ENCODE measurements at places on chromosomes 6 and 20. TPM values are rescaled to one million over a fixed set of nuclear protein-coding genes. Genes with fewer than 3 reads are reported as not detected.
A peak's percentile ranks its signal among the peaks of the same experiment; 100 is the strongest.

The BHLHE23 gene
- not detected for total RNA-seq

The KHDC1L gene
- total RNA-seq = not detected

The FAM209B gene
- total RNA-seq = not detected

The ABHD16B gene
- not detected for total RNA-seq

The CLPSL2 gene
- total RNA-seq = not detected

The TEAD3 gene
- 9.6 TPM for total RNA-seq

The RAMACL gene
- total RNA-seq = 2.3 TPM

The PRND gene
- not detected for total RNA-seq

The HRH3 gene
- total RNA-seq = not detected

The CPNE1 gene
- 101 TPM for total RNA-seq

GRCh38 chr20:33285861-33286495, 3.0 kb downstream of the BPIFB1 start:
- H3K4me1 ChIP-seq = no peaks in the 10 kb centered on the region
- peaks cover 4% of the 10 kb centered on the region for H3K27me3 ChIP-seq
- no peak overlapping the region for H3K4me3 ChIP-seq
- no peak for DNase-seq

DNA sequence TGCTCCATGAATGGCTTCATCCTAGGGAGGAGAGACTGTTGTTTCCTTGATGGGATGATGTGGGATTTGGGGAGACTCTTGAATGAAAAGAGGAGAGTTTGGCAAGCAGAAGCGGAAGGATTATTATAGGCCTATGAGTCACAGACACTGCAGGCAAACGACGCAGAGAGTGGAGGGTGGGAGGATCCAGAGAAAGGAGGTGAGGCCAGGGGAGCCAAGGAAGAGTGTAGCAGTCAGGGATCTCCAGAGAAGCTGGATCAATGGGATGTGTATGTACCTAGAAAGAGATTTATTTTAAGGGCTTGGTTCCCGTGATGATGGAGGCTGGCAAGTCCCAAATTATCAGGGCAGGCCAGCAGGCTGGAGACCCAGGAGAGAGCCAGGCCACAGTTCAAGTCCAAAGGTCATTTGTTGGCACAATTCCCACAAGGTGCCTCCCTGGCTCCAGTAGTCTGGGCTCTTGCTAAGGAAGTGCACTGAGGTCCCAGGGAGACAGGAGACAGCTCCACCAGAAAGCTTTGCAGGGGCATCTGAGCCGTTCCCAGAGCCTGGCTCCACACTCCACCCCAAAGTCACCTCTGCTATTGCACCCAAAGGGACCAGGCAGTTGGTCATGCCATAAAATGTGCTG, 76.0 kb downstream of the ADTRP start:
- no peak overlapping the region for H3K4me3 ChIP-seq
- H3K36me3 ChIP-seq = no peaks in the 10 kb centered on the region
- no peaks in the 10 kb centered on the region for H3K27me3 ChIP-seq

- no peak overlapping the region for H3K27ac ChIP-seq
- no peak overlapping the region for H3K4me3 ChIP-seq
- DNase-seq = no peak
- no peaks in the 10 kb centered on the region for H3K27me3 ChIP-seq
- no peaks in the 10 kb centered on the region for H3K36me3 ChIP-seq
Observed at GRCh38 chr6:151293688-151294016, 53.9 kb downstream of the AKAP12 start.

DNA sequence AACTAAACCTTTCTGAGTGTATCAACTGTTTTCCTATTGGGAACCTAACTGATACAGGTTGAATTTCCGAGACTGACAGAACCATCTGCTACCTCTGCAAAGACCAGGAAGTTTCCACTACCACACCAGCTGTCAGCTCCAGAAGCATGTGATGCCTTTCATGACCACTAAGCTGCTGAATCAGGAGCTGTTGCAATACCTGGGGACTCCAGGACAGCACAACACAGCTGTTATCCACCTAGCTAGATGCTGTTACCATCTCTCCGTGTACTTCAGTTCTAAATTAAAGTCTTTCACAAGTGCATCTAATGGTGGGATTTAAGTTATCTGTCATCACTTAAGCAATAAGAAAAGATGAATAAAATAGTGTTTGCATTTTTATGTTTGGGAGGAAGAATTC, 158.2 kb upstream of the IMPG1 start:
- no peaks in the 10 kb centered on the region for H3K27me3 ChIP-seq
- H3K36me3 ChIP-seq = no peaks in the 10 kb centered on the region
- no peak for DNase-seq
- H3K4me1 ChIP-seq = no peaks in the 10 kb centered on the region
- H3K4me3 ChIP-seq = no peak overlapping the region
- no peak overlapping the region for H3K27ac ChIP-seq

- H3K4me1 ChIP-seq = peaks cover 5% of the 10 kb centered on the region
- peak; percentile 16 for DNase-seq
- no peak overlapping the region for H3K27ac ChIP-seq
- no peaks in the 10 kb centered on the region for H3K36me3 ChIP-seq
- H3K27me3 ChIP-seq = no peaks in the 10 kb centered on the region
Observed at GRCh38 chr6:121523628-121524027, 88.2 kb downstream of the GJA1 start.

DNA sequence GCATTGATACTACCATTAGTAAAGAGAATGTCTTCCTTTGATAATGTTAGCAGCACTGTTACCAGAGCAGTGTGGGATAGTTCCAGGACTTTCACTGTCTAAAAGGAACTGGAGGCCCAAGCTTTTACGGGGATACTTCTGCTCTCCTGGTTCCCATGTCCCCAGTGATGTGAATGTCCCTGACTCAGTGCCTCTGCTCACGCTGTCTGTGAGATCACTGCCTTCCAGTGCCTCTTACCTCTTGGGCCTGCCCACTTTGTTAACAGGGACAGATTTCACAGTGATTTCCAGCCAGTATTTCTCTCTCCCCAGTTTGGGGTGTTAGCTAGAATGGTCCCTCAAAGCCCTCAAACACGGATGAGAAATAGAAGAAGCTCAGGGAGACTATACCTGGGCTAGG, 14.4 kb downstream of the PTPRA start:
- no peak for DNase-seq
- H3K4me3 ChIP-seq = no peak overlapping the region
- H3K36me3 ChIP-seq = no peaks in the 10 kb centered on the region
- H3K27me3 ChIP-seq = no peaks in the 10 kb centered on the region

DNA sequence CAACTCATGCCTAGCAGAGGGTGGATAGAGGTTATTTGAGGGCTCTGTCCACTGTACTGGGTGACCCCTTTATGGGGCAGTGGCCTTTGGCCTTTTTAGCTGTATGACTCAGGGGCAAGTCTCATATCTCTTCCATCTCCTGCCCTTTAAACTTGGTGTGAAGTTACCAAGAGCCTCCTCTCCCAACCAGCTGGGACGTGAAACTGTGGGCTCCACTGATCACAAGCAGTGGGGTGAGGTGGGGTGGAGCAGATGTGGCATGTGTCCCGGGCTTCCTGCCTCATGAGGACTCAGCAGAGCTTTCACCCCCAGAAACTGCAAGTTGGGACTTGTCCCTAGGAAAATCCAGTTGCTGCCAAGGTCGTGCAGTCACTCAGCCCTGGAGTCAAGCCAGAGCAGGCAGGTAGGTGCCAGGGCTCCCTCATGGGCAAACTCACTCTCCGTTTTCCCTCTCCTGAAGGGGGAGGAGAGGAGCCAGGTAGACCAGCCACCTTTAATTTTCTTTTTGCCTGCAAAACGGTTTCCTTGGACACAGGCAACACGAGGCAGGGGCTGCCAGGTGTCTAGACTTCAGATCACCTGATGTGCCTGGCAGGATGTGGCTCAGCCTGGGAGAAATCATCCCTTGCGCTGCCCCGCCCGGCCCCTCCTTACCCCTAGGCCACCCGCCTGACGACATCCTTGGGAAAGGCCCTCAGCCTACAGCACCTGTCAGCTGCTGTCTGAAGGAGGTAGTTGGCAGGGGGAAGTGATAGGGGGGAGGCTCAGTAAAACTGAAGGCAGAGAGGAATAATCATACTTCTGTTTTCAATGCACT, 4.0 kb downstream of the CDKN1A start:
- H3K36me3 ChIP-seq = peaks cover 29% of the 10 kb centered on the region
- H3K27me3 ChIP-seq = no peaks in the 10 kb centered on the region
- H3K27ac ChIP-seq = peak overlapping the region; percentile 5

DNA sequence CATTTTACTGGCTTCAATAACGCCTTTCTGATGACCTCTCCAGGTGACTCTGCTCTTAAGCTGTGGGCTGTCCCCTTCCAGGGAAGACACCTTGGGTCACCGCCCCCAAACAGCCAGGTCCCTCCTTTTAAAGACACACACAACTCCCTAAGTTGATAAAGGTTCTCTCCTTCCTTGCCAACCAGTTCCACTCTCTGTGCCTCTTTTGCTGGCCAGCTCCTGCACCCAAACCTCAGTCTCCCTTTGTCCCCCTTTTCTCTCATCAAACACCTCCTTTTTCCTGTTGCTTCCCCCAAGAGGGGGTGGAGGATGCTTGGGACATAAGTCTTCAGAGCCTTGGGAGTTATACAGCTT, 1.0 kb downstream of the NCOA6 start:
- H3K4me3 ChIP-seq = peak overlapping the region; percentile 90
- H3K4me1 ChIP-seq = peaks cover 4% of the 10 kb centered on the region
- peak; percentile 45 for DNase-seq
- H3K27ac ChIP-seq = peak overlapping the region; percentile 72
- no peaks in the 10 kb centered on the region for H3K27me3 ChIP-seq
- H3K36me3 ChIP-seq = no peaks in the 10 kb centered on the region

DNA sequence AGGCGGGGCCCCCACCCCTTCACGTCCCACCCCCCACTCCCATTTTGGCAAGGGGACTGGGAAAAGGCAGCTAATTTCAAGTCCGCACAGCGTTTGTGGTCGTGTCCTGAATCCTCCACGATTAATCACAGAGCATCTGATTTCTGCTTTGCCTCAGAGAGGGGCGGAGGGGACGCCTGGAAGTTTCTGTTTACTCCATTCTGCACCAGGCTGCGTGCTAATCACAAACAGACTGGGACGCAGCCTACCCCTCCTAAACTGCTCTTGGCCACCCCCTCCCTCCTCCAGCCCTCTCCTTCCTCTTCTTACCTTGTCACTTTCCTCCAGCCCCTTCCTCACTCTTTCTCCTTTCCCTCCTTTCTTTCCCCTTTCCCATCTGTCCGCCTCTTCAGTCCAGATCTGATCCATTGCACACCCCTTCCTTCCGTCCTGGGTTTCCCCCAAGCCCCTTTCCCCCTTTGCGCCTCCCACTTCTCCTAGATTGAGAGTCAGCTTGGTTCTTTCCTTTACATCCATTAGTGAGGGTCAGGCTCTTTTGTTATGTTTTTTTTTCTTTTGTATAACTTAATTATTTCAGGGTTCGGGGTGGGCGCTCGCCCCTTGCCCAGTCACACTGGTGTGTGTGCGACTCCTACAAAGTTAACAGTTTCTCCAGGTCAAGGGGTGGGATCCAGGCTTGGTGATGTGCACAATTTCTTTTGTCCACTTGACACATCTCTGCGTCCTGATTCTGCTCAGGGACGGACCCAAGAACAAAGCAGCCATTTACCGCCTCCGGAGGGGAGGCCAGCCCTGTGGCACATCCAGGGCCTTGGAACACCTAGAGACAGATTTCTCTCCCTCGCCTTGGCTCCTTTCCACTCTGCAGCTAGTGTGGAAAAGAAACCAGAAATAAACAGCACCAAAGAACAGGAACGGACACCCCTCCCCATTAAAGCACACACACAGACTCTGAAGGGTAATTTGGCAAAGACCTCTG, 520 bp upstream of the RIPOR3 start:
- peak overlapping the region; percentile 47 for H3K4me3 ChIP-seq
- H3K36me3 ChIP-seq = no peaks in the 10 kb centered on the region
- H3K27me3 ChIP-seq = no peaks in the 10 kb centered on the region
- H3K4me1 ChIP-seq = peaks cover 6% of the 10 kb centered on the region

DNA sequence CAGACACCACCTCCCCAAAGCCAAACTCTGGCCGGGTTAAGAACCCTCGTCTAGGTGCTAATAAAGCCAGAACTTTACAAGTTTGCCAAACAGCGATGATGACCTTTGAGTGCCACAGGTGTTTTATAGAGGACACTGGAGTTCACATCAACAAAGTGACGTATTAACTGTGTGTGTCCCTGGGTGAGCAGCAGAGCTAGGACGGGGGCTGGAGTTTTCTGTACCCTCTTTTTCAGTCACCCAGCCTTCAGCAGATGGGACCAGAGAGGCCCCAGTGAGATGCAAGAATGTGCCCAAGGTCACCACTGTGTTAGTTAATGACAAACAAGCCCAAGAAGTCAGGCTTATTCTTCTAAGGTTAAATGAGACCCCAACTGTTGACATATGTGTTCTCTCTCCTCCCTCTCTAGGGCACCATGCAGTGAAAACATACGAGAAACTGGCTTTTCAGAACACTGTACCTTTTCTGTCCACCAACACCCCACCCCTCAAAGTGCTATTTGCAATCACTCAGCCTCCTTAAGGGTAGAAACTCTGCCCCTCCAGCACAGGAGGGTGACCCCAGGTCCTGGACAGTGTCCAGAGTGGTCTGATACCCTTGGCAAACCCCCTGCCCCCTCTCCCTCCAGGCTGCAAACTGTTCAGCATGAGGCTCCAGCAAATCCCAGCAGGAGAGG, 5.2 kb downstream of the SDC4 start:
- H3K27me3 ChIP-seq = no peaks in the 10 kb centered on the region
- H3K36me3 ChIP-seq = peaks cover 15% of the 10 kb centered on the region
- H3K27ac ChIP-seq = peak overlapping the region; percentile 83
- peak overlapping the region; percentile 29 for H3K4me3 ChIP-seq

GRCh38 chr6:136773473-136773796, 18.8 kb downstream of the MAP3K5 start:
- H3K4me1 ChIP-seq = peaks cover 5% of the 10 kb centered on the region
- DNase-seq = no peak
- H3K36me3 ChIP-seq = no peaks in the 10 kb centered on the region
- no peaks in the 10 kb centered on the region for H3K27me3 ChIP-seq
- no peak overlapping the region for H3K4me3 ChIP-seq
- H3K27ac ChIP-seq = no peak overlapping the region

DNA sequence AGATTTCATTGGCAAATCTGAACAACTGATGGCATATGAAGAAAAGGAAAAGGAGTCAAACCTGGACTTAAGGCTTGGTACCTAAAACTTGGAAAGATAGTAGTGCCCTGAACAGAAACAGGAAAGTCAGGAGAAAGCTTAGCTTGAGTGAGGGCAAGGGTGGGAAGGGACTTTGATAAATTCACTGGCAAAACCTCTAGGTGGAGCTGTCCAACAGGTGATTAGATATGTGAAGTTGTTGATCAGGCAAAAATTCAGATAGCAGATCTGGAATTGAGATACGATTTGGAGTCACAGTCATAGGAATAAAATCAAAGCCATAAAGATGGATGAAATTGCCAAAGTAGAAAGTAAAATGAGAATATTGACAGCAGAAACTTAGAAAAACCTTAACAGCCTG, 16.1 kb upstream of the ZNF292 start:
- no peaks in the 10 kb centered on the region for H3K27me3 ChIP-seq
- H3K27ac ChIP-seq = no peak overlapping the region
- peak; percentile 36 for DNase-seq
- H3K4me3 ChIP-seq = no peak overlapping the region
- H3K36me3 ChIP-seq = no peaks in the 10 kb centered on the region
- H3K4me1 ChIP-seq = no peaks in the 10 kb centered on the region

DNA sequence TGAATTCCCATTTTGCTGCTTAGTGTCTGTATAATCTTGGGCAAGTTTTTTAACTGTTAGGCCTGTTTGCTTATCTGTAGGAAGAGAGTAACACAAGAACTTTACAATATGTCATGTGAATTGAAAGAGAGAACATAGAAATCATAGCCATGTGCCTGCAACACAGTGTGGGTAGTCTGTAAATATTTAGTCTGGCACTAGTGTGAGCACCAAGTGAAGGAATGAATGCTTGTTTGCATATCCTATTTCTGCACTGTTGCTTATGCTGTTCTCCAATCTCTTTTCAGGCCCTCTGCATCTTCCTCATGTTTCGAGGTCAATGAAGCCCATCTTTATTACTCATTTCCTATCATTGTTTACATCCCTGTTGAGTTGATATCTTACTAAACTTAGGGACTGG, 49.2 kb downstream of the CBFA2T2 start:
- no peak overlapping the region for H3K27ac ChIP-seq
- H3K4me3 ChIP-seq = no peak overlapping the region
- no peaks in the 10 kb centered on the region for H3K27me3 ChIP-seq
- DNase-seq = peak; percentile 16
- no peaks in the 10 kb centered on the region for H3K36me3 ChIP-seq
- H3K4me1 ChIP-seq = peaks cover 4% of the 10 kb centered on the region
